Daoy (cell line): ENCODE measurements at places on chromosomes 4 and X.
A peak's percentile ranks its signal among the peaks of the same experiment; 100 is the strongest.

DNA sequence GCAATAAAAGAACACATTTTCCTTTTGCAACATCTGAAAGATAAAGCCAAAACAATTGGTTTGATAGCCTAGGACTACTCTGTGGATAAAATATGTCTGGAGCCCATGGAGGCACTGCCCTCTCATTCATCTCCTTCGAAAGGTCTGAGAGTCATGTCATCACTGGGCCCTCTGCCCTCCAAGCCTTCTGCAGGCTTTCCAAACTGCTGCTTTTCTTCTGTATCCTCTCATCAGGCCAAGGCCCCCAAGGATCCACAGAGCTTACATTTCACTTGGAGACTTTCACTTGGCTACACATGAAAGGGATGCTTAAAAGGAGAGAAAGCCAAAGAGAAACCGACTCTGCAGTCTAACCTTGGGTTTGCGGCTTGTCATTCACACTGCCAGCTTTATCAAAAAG, 109.9 kb downstream of the SH3RF1 start:
- DNase-seq = no peak

GRCh38 chr4:52312722-52313121, 261.6 kb downstream of the SPATA18 start:
- DNase-seq = no peak

GRCh38 chr4:174375422-174375821, 91.7 kb downstream of the CEP44 start:
- peak; percentile 13 for DNase-seq

GRCh38 chr4:188305690-188306089, 166.4 kb downstream of the TRIML1 start:
- DNase-seq = no peak

- DNase-seq = no peak
These were observed 17.6 kb upstream of the LDB2 start for GRCh38 chr4:16916031-16916430.

- DNase-seq = peak; percentile 3
These were observed 211.4 kb downstream of the MID1IP1 start for GRCh38 chrX:39012621-39013111.

DNA sequence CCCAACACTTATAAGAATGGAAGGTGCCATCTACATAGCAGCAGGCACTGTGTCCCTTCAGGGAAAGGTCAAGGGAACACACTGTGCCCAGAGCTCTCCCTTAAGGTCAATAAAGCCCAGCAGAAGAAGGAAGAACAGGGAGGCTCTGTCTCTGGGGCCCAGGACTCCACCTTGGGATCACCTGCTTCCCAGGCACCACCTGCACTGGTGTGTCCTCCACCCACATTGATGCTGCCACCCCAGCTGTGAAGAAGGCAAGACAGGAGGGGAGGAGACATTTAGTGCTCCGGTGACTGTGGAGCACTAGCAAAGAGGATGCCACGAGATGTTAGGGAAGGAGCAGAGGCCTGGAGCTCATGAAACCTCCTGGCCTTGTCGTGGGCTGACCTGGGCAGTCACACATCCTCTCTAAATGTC, 53.4 kb downstream of the FHDC1 start:
- DNase-seq = no peak

GRCh38 chr4:152522245-152522644, 13.6 kb downstream of the FBXW7 start:
- no peak for DNase-seq

DNA sequence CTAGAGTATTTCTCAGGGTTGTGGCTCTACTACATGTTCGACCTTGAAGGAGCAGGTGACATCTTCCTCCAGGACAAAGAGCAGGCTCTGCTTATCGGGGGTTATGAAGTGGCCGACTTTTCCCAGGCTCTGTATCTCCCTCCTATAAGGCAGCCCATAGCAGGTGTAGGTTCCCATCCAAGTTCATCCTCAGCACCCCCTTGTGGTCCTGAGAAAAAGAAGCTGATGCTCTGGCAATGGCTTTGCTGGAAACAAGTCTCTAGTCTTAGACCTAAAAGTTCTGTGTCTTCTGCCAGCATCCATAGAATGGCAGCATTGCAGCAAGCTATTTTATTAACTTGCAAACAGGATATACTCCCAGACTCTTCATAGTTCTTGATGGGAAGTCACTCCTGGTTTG, 836.6 kb upstream of the PRKX start:
- DNase-seq = no peak

- DNase-seq = peak; percentile 2
These were observed 19.3 kb downstream of the SLC25A53 start for GRCh38 chrX:104137496-104137895.

- no peak for DNase-seq
These were observed 57.3 kb downstream of the SEPTIN11 start for GRCh38 chr4:77006753-77007353.

DNA sequence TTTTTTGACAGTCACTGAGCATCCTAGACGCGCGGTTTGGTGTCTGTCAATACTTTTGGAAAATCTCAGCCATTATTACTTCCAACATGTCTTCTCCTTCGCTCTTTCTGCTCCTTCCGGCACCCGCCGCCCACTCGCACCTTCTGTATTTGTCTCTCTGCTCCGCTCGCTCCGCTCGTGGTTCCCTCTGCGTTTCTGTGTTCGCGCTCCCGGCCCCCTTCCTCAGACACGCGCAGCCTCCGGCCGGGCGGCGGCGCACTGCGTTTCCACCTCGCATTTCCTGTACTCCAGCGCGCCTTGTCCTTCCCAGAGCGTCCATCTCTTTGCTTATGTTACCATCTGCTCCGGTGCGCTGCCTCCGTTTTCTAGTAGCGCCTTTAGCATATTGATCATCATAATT, 21.1 kb downstream of the PDE6B start:
- no peak for DNase-seq

- no peak for DNase-seq
These were observed 47.9 kb downstream of the BMP2K start for GRCh38 chr4:78824001-78824400.

GRCh38 chr4:6188687-6189305, 11.6 kb downstream of the JAKMIP1 start:
- DNase-seq = no peak

- DNase-seq = no peak
These were observed 36.0 kb downstream of the ADGRG2 start for GRCh38 chrX:19086102-19086772.

DNA sequence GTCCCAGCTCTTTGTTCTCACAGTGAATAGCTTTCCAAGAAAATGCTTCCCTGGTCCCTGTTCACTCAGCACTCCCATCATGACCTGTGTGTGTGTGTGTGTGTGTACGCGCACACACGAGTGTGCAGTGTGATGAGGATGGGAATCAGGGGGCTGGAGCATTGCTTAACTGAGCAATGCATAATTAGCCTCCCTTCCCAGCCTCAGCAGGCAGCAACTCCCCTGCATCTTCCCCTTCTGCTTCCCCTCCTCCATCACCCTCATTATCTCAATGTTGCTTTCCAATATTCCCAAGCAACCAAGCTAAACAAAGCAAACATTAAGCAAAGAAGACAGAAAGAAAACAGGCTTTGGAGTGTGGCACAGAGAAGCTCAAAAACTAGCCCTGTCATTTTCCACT, 137.0 kb downstream of the RBM47 start:
- no peak for DNase-seq

GRCh38 chr4:147160908-147161513, 215.3 kb upstream of the TTC29 start:
- DNase-seq = peak; percentile 5

GRCh38 chr4:36313301-36313700, 31.9 kb downstream of the DTHD1 start:
- DNase-seq = no peak

DNA sequence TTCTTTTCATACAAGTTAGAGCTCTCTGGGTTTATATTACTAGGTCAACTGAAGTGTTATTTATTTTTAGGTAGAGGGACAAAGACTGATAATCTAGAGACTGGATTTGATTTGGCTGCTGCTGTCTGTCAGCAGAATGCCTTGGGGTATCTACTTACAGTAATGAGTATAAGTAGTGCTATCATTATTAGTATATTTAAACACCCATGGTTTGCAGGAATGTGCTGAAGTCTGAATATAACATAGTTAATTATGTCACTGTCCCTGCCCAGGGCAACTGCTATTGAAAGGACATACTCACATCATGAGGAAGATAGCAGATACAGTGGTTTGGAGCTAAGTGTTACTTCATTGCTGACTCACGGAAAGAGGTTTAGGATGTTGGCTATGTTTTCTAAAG, 76.2 kb downstream of the PRRG1 start:
- DNase-seq = no peak

- DNase-seq = no peak
These were observed 168.3 kb upstream of the PUDP start for GRCh38 chrX:7316280-7316679.

GRCh38 chr4:95204873-95205272, 343.9 kb downstream of the UNC5C start:
- DNase-seq = no peak

GRCh38 chr4:74111990-74112389, 13.0 kb upstream of the CXCL2 start:
- no peak for DNase-seq

- DNase-seq = no peak
These were observed 124.1 kb upstream of the SPIN4 start for GRCh38 chrX:63475200-63475599.

- DNase-seq = no peak
These were observed 103.2 kb downstream of the GC start for GRCh38 chr4:71680706-71681105.

GRCh38 chrX:77595848-77596247, 148.7 kb downstream of the FGF16 start:
- DNase-seq = no peak

DNA sequence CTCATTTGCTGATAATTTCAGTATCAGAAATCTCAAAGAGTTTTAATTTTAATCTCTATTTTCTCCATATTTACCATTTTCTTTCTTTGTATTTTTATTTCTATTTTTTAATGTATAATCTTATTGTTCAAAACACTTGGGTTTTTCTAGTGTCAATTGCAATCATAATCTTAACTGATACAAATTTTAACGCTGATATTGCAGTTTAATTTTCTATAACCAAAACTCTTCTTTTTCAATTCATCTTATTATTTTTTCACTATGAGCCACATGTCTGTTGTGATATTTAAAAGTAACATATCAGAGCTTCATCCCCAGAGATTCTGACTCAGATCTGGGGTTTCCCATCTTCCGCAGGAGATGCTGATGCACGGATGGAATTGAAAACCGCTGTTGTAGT, 16.2 kb downstream of the ADAM29 start:
- DNase-seq = no peak

GRCh38 chr4:103498161-103499070, 221.4 kb downstream of the TACR3 start:
- DNase-seq = no peak

- no peak for DNase-seq
These were observed 431.5 kb upstream of the RASGEF1B start for GRCh38 chr4:81903212-81903611.

DNA sequence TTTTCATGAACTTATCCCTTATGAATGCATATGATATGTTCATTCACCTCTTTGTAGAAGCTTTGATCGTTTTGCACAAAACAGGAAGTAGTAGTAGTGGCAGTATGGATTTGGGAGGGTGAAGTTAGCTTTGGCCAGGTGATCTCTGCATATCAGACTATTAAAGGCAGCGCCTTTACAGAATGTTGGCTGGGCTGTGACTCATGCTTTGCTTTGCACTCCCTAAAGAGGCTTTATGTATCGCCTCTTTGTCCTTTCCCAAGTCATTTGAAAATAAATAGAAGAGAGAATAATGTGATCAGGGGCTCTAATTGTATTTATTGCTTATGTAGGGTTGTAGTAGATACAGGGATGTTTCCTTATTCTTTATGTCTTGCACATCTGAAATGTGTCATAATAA, 50.4 kb downstream of the SHROOM3 start:
- no peak for DNase-seq

DNA sequence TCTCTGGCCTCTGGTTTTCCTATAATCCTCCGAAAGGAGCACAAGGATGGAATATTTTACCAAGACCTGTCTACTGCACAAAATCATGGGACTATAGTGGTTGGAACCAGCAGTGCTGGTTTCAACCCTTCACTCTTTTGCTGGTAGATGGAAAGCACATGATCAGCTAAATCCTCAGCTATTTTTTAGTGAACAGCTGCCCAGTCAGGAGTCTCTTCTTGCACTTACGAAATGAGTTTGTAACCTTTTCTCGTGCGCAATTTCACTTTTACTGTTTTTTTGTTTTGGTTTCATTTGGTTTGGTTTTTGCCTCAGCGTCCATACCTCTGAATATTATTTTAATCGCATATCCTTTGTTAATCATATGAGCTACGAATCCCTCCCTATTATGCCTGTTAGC, 418.5 kb upstream of the CPEB2 start:
- no peak for DNase-seq

- no peak for DNase-seq
These were observed 208.7 kb upstream of the FTHL17 start for GRCh38 chrX:31280580-31280979.

GRCh38 chr4:113232194-113232593, 182.7 kb downstream of the ANK2 start:
- no peak for DNase-seq

DNA sequence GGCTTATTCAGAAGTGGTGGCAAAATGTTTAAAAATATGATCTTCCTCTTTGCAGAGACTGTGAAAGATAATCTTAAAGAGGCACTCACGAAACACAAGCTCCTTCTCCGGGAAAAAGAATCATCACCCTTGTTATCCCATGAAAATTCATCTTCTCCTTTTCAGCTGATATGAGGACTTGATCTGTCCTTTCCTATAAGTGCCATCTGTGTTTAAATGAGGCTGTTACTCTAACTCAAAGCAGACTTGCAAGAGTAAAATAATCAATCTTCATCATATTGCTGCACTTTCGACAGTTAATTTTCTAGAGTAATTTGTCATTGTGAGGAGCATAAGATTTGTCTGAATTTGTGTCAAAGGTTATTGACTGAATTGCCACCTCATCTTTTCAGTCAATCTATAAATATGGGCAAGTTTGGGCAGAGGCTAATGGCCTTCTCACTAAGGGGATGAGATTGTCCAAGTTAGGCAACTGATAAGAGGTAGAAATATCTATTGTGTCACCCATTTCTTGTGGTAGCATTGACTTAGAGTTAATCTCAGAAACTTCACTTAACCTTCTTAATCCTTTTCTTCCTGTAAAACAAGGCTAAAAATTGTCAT, 452.9 kb downstream of the GRXCR1 start:
- no peak for DNase-seq

DNA sequence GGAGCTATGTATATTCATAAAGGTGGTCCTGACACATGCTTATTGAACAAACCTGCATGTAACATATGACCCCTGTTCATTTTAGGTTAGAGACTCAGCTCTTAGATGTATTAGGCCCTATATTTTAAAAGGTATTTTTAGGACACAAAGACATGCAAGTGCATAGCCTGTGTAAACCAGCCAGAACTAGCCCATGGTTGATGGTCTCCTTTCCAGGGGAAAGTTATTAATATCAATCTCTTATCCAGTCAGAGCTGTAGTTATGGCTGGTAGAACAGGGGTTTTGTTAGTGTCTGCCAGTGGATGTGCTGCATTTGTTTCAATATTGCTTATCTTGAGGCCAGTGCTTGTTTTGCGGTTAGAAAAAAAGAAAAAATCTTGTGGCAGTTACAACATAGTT, 488.6 kb downstream of the KCTD8 start:
- no peak for DNase-seq
